Left colon (tissue), 2 donors: ENCODE measurements at places on chromosomes 1 and 21. TPM values are rescaled to one million over a fixed set of nuclear protein-coding genes. Genes with fewer than 3 reads are reported as not detected.

GRCh38 chr1:234886081-234886984 is 242.3 kb downstream of the TOMM20 start:
- no peak for DNase-seq

DNA sequence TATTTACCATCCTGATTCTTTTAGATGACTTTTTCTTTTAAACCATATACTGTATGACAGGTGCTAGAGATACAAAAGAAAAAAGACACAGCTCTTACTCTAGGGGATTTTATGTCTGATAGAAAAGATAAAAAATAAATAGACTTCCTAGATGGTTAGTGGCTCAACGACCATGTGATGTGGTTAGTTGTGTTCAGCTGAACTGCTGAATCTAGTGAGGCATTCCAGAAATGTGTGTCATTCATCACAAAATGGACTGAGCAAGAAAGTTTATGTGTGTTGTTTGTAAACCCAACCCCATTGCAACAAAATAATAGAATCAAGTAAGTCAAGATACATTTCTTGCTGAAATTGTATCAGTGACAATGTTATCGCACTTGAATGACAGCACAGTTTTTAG is 205.8 kb upstream of the LYPLAL1 start:
- no peak for DNase-seq

DNA sequence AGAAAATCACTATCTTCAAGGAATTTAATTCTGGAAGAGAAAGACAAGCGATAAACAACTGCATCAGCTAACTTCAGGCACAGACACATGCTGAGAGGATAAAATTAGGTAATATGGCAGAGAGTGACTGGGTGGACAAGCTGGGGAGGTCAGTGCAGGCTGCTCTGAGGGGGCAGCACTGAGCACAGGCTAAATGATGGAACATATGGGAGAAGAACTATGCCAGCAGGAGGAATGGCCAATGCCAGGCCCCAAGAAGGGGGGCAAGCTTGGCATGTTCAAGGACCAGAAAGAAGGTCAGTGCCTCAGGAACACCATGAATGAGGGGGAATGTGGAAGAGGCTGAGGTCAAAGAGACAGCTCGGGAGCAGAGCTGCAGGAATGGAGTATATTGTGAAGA is 190.7 kb upstream of the MAP1LC3C start:
- no peak for DNase-seq

DNA sequence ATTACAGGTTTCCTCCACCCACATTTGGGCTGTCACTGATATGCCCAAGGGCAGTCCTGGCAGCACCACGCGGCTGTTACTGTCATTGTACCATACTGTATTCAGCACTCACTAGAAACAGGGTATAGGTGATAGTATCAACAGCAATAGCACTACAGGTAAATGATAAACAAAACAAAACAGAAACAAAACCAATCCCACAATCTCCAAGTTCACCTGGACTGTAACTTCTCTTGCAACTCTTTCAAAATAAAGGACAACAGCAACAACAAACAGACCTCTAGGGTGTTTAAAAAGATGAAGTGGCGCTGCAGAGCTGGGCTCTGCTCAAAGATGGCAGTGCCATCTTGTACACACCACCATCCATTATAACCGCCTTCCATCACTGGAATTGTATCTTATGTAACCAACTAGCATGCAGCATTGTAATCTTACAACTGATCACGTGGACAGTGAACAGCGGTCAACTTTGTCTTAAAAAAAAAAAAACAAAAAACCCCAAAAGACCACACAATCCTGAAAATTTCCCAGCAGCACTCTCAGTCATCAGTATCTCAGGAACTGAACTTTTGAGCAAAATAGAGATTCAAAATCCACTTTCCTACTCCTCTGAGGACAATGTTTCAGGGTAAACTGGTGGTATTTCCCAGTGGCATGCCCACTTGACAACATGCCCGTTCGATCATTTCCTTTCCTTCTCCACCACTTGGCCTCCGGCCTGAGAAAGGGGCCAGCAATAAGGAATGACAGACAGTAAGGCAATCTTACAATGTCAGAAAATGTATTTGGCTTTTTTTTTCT is 3.8 kb downstream of the IRF2BP2 start:
- peak; percentile 63 for DNase-seq

- no peak for DNase-seq
These were observed 352.0 kb upstream of the C1orf87 start for GRCh38 chr1:60425528-60425927.

- DNase-seq: no peak
These were observed 11.4 kb downstream of the PLA2G5 start for GRCh38 chr1:20081353-20081810.

DNA sequence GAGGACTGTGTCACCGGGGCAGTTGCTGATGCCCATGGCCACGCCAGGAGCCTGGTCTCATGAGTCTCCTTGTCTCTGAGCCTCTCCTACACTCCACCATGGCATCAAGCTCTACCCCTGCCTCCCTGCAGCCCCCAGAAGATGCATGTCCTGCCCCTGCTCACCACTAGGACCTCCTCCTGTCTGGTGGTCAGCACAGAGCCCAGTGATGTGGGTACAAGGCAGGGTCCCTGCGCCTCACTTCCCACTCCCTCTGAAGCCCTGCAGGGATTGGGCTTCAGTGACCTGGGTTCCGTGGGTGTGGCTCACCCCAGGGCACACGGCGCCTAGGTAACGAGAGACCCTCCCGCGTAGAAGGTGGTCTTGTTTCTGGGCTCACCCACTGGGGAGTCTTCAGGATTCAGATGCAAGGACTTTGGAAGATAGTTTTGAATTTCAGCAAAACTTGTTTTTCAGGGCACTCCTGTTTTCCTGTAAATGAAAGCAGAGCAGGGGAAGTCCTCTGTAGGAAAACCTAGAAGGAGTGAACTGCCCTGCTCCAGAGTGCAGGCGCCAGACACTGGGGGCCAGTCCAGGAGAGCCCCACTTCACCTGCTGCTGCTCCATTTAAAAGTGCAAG is 2.8 kb downstream of the COL18A1 start:
- no peak for DNase-seq

DNA sequence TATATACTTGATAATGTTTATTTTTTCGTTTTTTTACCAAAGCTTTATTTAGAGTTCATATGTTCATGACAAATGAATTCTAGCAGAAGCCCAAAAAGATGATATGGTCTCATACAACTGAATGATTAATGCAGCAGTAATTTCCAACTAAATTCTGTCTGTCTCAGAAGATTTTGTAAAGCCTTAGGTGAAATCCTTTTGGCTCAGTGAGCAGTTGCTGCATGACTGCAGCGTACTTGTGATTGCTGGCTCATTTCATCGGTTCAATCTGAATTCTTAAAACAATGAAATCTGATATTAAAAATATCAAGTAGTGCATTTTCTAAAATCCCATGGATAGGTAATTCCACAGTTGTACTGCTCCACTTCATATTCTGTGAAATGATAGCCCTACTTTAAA is 73.2 kb downstream of the AK5 start:
- DNase-seq: no peak

DNA sequence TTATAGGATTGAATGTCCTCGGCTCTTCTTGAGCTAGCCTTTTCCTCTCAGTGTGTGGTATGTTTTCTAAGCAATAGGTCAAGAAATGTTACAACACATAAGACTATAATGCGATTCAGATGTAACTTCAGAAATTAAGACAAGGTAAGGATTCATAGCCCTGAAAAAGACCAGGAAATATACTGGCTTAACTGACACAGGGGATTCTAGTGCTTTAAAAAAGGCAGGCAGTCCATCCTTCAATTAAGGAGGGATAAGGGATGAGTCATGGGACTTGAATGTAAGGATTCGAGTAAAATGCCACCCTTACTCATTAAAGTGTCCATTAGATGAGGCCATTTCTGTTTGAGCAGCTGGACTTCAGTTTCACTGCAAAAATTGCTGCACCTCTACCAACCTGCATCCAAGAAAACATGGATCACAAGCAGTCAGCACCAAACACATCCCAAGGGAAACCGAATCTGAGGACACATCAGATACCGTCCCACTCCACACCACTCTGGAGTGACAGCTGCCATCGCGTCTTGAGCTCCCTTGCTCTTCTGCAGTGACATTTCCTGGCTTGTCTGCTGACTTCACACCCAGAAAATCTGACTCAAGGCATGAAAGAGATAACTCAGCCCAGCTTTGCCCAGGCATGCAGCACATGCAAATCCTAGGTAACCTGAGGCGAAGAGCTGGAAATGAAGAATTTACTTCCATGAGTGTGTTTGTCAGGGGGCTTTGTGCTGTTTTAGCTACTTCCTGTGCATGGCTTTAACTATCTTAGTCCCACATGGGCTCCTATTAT is 37.8 kb downstream of the NGF start:
- DNase-seq: no peak

DNA sequence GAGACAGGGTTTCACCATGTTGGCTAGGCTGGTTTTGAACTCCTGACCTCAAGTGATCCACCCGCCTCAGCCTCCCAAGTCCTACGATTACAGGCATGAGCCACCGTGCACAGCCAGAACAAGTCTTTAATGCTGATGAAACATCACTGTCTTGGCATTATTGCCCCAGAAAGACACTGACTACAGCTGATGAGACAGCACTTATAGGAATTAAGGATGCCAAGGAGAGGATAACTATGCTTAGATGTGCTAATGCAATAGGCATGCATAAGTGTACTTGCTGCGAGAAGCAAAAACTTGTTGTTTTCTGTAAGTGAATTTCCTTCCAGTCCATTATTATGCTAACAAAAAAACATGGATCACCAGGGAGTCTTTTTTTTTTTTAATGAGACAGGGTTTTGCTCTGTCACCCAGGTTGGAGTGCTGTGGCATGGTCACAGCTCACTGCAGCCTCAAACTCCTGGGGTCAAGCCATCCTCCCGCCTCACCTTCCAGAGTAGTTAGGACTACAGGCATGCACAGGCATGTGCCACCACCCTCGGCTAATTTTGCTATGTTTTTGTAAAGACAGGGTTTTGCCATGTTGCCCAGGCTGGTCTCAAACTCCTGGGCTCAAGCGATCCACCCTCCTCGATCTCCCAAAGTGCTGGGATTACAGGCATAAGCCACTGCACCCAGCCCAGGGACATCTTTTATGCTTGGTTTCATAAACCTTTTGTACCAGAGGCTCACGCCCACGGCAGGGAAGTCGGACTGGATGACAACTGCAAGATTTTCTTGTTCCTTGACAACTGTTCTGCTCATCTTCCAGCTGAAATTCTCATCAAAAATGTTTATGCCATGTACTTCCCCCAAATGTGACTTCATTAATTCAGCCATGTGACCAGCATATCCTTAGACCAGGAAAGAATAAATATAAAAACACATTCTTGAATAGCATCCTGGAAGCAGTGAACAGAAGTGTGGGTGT is 23.1 kb downstream of the RHEX start:
- DNase-seq: no peak

DNA sequence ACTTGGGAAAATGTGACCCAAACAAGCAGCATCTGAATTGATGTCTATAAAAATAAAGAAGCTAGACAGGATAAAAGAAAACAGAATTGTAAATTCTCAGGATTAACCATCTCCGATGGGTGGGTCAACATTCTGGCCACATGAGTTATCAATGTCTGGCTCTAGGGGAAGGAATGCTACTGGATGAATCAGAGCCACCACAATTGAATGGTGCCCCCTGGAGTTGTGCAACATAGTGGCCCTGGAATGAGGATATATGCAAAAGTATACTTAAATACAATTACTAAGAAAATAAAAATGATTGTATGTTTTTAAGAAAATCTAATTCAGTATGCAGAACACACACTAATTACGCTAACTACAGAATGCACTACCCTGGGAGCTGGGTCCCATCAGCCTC is 185.6 kb downstream of the TGFBR3 start:
- no peak for DNase-seq

DNA sequence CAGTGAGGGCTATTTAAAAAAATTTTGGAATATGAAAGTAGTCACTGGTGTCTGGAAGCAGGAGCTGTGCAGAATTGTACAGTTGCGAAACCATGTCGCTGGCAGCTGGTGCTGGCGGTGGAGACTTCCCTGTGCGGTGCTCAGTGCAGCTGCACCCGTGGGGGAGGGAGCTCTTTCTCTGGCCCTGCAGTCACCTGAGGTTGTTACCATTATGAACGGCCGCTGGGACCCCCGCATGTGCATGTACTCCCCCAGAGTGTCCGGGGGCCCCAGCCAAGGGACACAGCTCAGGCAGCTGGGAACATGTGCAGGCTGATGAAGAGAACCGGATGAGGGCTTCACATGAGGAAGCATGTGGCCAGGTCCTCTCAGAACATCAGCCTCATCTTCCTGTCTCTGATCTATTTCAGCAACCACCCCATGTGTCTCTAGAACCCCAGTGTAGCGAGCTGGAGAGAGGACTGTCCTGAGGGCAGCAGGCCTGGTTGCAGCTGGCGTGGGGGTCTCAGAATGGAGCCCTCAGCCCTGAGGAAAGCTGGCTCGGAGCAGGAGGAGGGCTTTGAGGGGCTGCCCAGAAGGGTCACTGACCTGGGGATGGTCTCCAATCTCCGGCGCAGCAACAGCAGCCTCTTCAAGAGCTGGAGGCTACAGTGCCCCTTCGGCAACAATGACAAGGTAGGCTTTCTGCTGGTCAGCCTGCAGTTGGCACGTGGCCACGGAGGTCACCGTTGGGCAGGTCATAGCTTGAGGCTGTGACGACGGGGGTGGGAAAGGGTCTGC is at the start of gene TRPM2:
TRPM2 (plus strand) TSS at position 431 of the 780 bp plus-strand sequence; CDS start at position 511, 80 bp downstream.
- DNase-seq: no peak

GRCh38 chr21:41345934-41346685 is 15.7 kb upstream of the MX2 start:
- no peak for DNase-seq

DNA sequence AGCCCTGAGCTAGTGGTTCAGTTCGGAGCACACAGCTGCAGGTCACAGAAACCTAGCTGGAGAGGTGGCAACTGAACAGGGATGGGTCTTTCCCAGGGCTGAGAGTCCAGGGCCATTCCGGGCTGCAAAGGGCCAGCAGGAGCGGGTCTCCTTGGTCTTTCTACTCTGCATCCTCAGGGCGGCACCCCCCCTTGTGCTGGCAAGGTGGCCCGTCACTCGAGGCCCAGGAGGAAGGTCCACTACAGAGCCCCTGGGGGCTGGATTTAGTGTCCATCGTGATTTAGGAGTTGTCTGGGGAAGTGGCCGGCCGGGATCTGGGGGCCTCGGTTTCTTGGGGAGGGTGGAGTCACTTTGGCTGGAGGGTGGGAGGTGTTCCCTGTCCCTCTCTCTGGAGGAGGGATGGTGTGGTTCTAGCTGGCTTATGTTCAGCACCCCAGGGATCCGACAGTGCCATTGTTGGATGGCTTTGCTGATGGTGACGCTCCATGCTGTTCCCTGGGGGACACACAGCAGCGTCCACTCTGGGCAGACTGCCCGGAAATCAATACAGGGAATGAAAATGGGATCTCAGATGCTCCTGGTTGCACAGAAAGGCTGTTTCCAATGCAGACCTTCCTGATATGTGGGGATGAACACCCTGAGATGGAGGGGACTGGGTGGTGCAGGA is 64.4 kb downstream of the UMODL1 start:
- DNase-seq: no peak

PRELP gene
- 19.7 TPM for total RNA-seq

DRAXIN gene
- 0.11 TPM for total RNA-seq

DNAJB4 gene
- total RNA-seq: 10.5 TPM

DMBX1 gene
- not detected for total RNA-seq

CNN3 gene
- total RNA-seq: 114 TPM

GBP6 gene
- total RNA-seq: not detected

PADI2 gene
- 276 TPM for total RNA-seq
